ENCODE measurements at places on chromosomes 5 and 9.

DNA sequence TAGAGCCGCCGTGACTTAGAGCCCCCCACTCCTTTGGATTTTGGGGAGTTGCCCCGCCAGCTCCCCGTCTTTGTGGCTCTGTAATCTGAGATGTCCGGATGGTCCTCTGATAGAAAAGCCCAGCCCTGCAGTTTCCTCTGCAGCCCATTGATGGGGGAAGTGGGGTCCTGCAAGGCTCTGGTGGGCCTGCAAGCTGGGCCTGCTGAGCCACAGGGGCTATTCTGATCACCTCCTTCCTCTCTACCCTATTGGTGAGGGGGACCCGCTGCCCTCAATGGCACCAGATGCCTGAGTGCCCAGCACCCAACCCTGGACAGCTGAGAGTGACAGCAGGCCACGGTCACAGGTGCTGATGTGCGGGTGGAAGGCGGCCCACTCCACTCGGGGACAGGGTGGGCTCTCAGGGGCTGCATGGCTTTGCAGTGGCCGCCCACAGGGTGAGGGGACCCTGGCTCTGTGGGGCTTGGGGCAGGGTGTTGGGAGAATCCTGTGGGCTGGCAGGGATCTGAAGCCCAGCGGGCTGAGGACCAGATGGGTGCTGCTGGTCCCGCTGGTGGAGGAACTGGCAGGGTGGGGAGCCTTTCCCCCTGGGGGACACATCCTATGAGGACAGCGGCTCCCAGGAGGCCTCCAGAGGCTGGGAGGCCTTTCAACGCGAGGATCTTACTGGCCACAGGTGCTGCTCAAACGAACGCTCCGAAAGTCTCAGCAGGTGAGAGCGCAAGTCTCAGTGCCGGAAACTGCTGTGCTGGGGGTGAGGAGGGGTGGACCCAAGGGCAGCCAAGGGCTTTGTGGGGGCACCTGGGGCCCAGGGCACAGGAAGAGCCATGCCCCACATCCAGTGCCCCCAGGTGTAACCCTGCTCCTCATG lies 30.0 kb upstream of the LPCAT1 start:
- DNase-seq: no peak

DNA sequence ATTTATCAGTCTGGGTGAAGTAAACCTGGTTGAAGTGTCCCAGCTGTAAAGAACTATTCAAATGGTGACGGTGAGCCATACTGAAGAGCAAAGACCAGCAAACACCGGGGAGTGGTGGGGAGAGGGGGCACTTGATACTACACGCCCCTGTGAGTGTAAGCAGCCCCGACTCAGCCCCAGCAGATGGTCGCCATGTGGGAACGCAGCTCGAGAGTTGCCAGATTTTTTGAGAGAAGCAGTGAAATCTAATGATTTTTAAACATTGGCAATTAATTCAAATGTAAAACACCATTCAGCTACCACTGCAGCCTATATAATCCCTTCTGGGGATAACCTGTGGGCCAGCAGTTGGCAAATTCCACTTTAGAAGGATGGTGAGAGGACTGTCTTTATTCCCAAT lies 1386.9 kb upstream of the WWC1 start:
- DNase-seq: no peak

DNA sequence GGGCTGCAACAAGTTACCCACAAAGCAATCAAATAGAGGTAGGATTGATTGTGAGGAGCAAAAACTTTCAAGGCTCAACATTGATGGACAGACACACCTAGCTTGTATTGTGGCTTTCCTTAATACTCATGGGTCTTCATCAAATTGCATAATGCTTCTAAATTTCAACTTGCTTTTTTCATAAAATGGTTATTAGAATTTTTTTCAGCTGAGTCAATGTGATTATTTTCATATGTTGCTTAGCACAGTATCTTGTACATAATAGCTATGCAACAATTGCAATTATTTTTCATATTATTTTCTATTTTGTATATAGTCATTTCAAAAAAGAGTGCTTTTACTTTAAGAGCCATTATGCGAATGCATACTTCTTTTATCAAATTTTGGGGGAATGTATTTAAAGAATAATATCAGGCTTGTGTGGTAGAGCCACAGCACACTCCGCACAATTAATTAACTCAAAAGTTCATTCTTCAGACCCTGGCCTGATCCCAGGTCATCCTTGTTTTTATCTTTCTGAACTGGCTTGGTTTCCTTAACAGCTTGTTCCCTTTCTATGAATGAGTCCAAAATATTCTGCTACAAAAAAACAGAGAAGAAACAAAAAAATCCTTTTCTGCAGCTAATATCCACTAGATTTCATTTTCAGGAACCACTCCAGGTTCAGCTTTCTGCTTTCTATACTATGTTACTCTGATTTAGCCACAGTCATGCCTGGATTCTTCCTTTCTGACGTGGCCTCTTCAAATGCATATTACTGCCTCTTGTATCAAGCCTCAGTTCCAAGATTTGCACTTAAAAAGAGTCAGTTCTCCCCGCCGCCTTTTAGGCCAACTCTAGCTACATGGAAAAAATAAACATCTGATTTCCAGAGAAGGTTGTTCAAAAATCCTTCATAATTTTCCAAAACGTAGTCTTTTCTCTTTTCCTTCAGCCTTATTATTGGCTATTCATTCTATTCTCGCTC lies 45.3 kb upstream of the CDH9 start:
- no peak for DNase-seq

DNA sequence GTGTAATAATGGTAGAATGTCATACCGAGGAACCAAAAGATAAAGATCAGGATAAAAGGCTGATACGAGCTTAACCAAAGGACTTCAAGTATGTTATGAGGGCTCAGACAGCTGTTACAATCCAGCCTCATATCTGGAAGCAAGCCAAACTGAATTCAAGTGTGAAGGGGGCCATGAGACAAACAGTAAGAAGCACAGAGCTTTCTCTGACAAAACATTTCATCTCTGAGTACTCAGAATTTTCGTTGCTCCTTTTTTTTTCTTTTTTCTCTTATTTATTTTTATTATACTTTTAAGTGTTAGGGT lies 52.9 kb upstream of the CD180 start:
- no peak for DNase-seq

GRCh38 chr5:159038907-159039306 lies 60.8 kb downstream of the EBF1 start:
- DNase-seq: no peak

GRCh38 chr5:11791792-11792191 lies 112.5 kb downstream of the CTNND2 start:
- no peak for DNase-seq
